ENCODE measurements at places on chromosomes 6 and 20.

DNA sequence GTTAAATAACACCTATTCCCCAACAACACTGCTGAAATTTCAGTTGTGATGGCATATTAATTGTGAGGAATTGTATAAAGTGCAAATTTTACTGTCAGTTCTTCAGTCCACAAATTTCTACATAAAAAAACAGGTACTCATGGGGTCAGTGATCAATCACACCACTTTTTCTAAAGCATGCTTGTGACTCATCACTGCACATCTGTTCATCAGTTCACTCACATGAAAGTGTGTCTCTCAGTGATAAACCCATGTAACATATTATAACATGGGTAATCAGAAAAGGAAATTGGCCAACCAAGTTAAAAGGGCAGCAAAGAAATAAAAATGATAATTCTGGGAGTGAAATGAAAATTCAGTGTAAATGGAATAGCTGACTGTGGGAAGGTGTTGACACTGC is 234.7 kb upstream of the FKBP1C start:
- DNase-seq = no peak

GRCh38 chr6:85460154-85460920 is 10.5 kb downstream of the NT5E start:
- DNase-seq = no peak

- no peak for DNase-seq
Observed at GRCh38 chr20:10352934-10353824, 80.8 kb downstream of the MKKS start.

GRCh38 chr6:30615219-30615957 is 1.7 kb downstream of the PPP1R10 start:
- peak; percentile 42 for DNase-seq

DNA sequence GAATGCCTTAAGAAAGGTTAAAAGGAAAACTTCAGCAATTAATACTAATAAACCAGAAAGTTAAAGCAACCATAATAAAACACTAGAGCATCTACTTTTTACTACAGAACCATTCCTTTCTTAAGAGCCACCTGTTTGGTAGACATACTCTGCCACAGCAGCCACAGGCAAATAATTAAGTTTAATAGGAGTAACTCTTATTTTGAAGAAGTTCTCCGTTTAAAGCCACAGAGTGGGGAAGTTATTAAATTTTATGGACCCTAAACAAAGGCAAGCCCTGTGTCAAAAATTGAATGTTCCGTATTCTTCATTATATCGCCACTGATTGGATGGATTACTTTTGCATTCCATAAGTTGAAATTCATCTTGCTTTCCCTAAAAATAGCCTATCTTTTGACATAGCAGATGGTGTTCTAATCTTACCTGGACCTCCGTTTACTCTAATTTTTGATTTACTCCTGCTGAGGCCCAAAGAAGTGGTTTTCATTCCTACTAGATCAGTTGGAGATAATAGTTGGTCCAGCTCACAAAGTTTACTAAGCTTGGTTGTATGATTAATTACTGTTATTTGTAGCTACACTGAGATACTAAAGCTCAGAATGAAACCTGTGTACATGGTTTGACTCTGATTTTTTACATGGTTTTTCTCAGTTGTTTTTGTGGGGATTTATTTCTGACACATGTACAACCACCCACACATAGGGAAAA is 140.4 kb upstream of the SUPT3H start:
- no peak for DNase-seq

DNA sequence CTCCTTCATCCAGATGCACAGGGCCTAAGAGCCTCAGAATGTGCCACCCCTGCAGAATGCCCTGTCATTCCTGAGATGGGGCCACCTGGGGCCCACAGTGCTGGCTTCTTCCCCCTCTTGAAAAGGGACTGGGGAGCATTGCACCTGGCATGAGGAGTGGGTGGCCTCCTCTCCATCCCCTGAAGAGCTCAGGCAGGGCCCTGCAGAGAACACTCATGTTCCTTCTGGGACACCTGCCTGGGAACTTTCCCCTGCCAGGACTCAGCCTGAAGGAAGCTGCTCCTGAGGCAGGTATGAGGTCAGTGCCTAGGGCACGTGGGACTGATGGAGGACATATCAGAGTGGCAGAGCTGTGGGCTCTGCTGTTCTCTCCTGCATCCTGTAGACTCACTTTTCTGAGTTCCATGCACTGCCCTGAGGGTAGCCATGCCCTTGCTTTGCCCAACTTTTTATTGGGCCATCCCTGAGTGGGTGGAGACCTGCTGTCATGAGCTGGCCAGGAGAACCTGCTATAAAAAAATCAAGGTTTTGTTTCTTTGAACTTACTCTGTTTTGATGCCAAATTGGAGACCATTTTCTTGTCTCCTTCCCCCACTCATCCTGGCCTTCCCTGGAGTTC is 19.5 kb downstream of the CCDC167 start:
- DNase-seq = no peak
